Stimulated activated CD4-positive, alpha-beta T cell treated with anti-CD3 and anti-CD28 coated beads, Interleukin-15, amount 100 ng/mL, for 1 hour (primary cell): ENCODE measurements at places on chromosomes 5 and 9.

- no peak for DNase-seq
These were observed 112.9 kb downstream of the CAMK4 start for GRCh38 chr5:111337133-111337532.

DNA sequence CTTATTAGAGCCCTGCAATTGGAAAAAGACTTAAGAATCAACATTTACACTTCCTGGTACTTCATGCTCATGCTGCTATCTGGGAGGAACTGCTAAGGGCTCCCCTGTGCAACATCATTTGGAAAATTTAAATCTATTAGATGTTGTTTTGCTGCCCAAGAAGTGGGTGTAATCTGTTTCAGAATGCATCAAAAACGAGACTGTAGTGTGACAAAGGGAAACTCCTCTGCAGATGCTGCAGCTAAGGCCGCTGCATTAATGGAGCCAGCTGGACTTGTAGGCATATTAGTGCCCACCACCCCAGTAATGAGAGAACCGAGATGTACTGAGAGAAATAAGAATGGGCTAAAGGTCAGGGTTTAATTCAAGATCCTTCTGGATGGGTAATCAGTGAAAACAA, 11.1 kb upstream of the PAIP1 start:
- DNase-seq: no peak

DNA sequence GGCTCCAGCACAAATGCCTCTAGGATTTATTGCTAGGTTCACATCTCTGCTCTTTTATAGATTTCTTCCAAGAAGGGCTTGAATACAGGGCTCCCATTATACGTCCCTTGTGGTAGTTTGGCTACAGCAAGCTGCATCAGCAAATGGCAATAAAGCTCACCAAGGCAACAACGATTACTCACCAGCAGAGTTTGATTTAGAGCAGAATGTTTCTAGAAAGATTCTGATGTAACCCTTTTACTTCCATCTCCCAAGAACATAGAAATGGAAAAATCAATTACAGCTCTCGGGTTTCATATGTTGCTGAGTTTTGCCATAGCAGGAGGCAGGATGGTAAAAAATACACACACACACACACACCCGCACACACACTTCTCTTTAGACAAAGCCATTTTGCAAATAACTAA, 124.2 kb upstream of the TNPO1 start:
- no peak for DNase-seq

- no peak for DNase-seq
These were observed 68.4 kb upstream of the GABRP start for GRCh38 chr5:170715141-170715540.

DNA sequence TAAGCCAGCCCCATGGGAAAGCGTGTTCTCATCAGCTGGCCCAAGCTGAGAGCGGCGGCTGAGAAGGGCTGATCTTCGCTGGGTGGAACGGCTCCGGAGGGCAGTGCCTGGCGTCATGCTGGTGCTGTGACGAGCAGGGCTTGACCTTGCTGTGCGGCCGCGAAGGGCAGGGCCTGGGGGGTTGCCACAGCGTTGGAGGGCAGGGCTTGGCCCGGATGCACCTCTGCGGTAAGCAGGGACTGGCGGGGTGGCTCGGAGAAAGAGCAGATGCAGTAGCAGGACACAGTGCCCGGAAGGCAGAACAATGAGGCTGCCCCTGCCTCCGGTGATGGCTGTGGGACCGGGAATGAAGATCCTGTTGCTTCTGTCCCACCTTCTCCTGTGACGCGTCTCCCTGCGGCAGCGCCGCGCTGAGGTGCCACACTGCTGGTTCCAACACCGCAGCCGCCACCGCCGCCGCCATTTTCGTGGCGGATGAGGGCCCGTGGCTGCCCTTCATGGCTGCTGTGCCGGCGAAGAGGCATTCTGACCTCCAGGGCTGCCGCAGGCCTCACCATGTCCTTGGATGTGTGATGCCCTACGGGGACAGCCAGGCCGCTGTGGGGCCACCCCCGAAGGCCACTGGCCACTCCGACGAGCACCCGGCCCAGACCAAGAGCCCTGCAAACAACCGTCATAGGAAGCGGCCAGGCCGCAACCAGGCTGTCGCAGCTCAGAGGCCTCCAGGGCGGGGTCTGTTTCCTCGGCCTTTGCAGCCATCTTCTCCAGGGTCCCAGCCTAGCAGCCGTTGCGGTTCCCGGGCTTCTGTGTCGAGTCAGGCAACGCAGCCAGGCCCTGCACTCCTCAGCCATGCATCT, 890.5 kb upstream of the CTNND2 start:
- no peak for DNase-seq

DNA sequence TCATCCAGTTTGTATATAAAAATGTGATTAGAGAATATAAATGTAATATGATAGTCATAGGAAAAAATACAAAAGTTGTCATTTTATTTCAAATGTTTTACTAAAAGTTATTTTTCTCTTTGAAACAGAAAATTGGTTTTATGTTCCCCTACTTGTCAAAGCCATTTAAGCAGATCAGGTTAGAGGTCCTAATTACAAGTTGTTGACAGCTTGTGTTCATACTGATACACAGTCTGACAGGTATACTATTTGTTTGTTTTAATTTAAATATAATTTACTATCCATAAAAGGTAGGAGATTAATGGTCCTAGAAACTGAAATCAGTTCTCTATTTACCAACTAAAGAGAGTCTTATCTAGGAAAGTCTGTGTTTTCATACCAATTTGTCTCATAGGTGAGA, 250.4 kb upstream of the TMEM161B start:
- DNase-seq: no peak

DNA sequence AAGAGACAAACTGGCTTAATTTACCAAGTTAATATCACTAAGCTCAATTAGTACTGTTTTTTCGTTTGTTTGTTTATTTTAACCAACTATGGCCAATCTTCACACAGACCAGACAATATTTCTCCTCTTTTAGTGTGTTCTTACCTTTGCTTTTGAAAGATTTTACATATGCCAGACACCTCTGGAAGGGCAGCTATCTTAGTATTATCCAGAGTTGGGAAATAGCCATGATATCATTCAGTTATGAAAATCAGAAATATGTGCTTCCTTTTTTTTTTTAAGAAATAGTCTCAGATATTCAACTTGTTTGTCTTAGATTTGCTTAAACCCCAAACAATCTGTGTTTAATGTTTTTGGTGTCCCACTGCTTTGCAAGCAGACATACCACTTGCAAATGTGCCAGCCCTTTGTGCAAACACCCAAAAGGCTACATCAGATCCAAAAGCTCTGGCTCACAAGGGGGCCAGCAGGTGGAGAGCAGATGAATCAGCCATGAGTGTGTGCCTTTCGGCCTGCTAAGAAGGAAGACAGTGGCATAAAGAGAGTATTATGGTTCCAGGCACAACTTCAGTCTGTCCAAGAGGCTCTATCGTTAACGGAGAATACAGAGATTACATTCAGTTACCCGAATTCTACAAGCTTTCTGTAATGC, 147.6 kb downstream of the EFNA5 start:
- DNase-seq: no peak

DNA sequence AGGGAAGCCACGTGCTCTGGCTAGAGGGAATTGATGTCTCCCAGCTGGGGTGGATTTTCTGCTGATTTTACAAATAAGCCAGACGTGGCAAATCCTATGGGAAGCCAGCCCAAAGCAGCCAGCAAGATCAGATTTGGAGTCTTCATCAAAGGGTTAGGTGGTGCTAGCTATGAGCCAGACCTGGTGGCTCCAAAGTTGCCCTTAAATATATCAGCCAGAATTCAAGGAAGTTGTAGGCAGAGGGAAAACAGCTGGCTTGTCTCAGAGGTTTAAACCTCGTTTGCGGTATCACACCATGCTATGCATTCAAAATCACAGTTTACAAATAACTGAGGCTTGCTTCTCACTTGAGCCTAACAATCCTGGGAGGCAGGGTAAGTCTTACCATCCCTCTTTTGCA, 313.2 kb downstream of the MLLT3 start:
- DNase-seq: no peak

GRCh38 chr9:70579686-70580085, 165.2 kb upstream of the KLF9 start:
- DNase-seq: no peak

GRCh38 chr5:107658528-107658927, 12.2 kb downstream of the EFNA5 start:
- DNase-seq: no peak

GRCh38 chr9:27817747-27818146, 244.5 kb upstream of the C9orf72 start:
- no peak for DNase-seq

DNA sequence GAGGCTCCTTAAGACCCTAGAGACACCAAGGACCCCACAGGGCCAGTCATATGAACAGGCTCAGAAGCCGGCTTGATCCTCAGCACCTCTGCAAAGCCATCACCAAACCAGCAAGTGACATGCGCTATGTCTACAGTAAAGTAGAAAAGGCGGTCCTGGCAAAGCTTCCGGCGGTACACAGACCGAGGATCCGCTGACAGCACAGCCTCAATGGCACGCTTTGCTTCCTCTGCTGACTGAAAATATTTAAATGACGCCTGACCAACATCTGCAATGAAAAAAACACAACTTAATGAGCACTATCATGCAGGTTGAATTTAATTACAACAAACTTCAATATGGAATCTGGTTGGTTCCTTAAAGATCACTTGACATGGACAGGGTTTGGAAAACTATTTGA, 17.6 kb downstream of the TRMO start:
- DNase-seq: no peak

- no peak for DNase-seq
These were observed 49.6 kb upstream of the CCL21 start for GRCh38 chr9:34759432-34760134.

DNA sequence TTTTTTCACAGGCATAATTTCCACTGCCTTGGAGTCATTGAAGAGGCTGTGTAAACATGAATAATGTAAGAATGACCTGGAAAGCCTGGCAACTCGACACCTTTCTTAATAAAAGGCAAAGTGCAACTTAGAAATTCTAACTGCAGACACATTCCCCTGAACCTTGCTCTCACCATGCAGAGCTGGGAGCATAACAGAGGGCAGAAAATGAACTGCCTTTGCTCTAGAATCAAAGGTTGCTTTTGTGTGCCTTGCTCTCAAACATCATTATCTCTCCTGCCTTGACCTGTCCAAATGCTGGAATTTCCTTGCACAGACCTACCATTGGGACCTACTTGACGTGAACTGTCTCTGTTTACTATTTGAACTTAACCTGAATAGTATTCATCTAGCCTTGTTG, 462.0 kb upstream of the ZNF462 start:
- no peak for DNase-seq

DNA sequence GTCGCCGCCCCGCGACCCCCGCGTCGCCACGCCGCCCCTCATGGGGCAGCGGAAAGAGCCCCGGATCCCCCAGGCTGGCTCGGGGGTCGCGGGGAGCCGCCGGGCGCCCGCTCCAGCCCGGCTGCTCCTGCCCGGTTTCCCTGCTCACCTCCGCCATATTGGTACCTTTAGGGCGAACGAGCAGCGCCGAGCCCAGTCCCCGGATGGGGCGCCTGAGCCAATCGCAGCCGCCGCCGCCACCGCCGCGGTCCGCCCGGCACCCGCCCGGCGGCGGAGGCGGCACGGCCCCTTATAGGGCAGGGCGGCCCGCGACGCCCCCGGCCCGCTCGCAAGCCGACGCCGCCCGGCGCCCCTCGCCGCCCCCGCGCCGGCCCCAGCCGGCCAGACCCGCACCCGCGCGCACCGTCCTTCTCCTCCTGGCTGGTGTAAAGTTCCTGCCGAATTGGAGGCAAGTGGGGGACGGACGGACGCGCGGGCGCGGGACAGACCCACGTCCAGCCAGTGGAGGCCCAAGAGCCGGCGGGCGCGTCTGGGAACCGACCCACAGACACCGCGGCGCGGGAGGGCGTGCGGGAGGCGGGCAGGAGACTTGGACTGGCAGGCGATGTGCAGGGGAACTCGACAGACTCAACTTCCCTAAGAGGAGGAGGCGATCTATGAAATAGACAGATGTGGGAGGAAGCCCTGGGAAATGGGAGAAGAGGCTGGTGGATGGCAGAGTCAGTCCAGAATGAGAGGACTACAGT, at the start of gene MIER3:
TSS of gene MIER3 (minus strand) at position 178 of the 746 bp plus-strand sequence. CDS start at position 157, 21 bp downstream.
- DNase-seq: peak; percentile 71

DNA sequence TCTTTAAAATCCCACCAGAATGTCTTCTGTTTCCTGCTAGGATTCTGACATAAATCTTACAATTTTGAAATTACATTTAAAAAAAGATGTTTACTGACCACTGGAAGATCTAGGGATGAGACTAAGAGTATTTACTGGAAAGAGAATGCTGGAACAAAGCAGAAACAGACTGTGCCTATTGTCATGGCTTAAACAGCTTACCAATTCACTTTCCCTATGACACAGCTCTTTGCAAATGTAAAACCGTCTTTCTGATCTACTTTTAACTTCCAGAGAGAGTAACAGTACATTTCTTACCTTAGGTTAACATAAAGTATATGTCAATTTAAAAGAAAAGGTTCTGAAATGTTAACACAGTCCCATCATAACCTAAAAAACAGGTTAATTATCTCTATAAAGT, 10.7 kb downstream of the GIN1 start:
- DNase-seq: no peak

GRCh38 chr5:74017786-74018211, 391.8 kb downstream of the ARHGEF28 start:
- DNase-seq: no peak

GRCh38 chr5:151480384-151481293, 33.2 kb downstream of the SLC36A1 start:
- DNase-seq: no peak
